ENCODE measurements at places on chromosomes 6 and 20.
A peak's percentile ranks its signal among the peaks of the same experiment; 100 is the strongest.

GRCh38 chr20:63894358-63895201 is at the start of gene DNAJC5:
DNAJC5 (plus strand) TSS chr20:63895126; CDS start chr20:63928346, 33,220 bp downstream.
- peak; percentile 100 for DNase-seq

DNA sequence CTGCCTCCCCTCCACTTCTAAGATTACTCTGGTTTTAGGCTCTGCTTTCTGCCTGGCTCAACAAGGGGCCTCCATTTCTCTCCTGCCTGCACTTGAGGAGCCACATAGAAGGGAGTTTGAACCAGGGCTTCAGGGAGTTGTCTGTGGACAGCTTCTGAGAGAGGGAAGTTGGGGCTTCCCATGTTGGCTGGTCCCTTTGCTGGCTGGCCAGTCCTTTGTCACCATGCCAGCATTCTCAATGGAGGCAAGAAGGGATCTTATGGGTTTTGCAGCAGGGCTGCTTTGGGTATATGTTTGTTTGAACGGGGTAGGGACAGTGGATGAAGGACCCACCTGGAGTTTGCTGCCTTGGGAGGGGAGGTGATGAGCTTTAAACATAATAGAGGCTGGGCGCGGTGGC is 124.9 kb downstream of the CARMIL1 start:
- no peak for DNase-seq

GRCh38 chr6:96974516-96974915 is 50.0 kb downstream of the KLHL32 start:
- DNase-seq = no peak

GRCh38 chr20:7272512-7272911 is 505.0 kb downstream of the BMP2 start:
- DNase-seq = no peak

DNA sequence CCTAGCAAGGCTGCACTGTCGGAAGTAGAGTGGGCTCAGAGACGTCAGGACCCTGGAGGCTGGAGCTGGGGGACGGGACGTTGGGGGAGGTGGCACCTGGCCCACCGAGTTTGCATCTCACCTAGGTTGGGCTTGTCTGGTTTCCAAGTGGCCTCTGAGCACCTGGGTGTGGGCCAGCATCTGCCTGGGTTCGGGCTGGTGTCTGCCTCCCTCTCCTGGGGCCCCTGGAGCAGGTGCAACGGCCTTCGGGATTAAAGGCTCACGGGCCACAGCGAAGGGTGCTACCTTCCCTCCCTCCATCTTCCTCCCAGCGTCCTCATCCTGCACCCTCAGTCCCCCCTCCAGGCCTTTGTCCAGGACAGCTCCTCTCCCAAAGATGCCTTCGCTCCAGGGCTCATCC is 6.0 kb downstream of the HRH3 start:
- DNase-seq = no peak

DNA sequence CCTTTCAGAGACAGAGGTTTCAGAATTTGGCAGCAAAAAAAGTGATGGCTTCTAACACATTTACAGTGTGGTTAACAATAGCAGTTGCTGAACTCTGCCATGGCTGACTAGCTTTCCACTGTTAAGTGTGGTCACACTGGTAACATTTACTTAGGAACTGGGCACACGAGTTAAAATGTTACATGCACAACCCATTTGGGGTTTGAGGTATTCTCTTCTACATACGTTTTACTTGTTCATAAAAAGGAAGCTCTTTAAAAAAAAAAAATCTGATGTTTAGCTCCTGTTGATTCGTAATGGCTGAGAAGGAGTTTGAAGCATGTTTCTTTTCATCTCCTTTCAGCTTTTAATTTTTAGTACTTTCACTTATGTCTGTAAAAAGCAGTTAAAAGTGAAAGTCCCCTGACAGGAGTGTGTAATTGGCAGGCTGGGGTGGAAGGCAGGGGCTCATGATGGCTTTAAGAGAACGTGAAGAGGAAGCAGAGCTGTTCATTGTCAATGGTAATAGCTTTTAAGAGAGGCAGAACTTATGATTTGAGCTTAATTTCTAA is 245.9 kb downstream of the FARS2 start:
- no peak for DNase-seq

DNA sequence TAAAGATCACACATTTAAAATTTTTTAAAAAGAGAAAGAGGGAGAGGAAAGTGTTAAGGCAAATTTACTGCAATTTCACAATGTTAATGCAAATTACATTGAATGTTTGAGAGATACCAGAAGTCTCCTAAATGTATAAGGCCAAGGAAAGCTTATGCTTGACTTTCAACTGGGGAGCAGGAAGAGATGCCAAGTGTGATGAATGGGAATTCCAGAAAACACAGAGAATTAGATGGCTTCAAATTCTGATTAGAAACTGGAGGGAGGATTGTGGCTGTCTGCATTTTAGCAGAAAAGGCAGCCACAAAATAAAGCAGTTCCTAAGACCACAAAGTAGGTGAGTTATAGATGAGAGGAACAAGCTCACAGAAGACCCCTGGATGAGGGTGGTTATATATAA is 328.3 kb upstream of the CITED2 start:
- no peak for DNase-seq

DNA sequence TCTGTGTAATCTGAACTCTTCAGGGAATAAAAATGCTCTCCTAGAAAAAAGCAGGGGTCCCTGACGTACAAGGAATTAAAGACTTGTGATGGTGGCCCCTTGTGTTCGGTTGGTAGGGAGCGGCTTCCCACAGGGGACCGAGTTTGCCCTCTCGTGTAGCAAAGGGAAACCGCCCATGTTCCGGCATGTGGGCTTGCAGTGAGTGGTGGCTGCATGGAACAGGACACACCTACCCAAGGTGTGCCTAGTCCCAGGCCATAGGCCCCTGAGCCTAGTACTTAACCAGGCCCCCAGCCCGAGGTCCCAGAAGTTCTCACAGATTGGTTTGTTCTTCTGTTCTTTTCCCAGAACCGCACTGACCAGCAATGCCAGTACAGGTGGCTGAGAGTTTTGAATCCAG is 15.5 kb downstream of the MYBL2 start:
- peak; percentile 21 for DNase-seq

GRCh38 chr20:38573413-38573812 is 7.6 kb upstream of the ADIG start:
- DNase-seq = no peak

DNA sequence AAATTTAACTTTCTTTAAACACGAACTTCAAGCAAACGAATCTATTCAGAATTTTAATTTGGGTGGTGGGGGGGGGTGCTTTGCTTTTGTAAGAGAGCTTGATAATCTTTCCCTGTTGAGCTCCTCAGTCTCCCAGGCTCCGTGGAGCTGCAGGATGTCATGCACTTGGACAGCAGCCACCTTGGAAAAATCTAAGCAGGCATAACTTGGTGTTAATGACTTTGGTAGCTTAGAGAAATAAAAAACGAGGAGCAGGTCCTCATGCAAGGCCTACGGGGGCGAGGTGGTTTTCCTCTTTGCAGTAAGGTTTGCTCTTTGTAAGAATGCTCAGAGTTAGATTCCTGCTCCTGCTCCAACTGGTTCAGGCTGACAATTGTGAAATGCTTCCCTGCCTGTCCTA is 102.3 kb downstream of the EDN1 start:
- DNase-seq = no peak

DNA sequence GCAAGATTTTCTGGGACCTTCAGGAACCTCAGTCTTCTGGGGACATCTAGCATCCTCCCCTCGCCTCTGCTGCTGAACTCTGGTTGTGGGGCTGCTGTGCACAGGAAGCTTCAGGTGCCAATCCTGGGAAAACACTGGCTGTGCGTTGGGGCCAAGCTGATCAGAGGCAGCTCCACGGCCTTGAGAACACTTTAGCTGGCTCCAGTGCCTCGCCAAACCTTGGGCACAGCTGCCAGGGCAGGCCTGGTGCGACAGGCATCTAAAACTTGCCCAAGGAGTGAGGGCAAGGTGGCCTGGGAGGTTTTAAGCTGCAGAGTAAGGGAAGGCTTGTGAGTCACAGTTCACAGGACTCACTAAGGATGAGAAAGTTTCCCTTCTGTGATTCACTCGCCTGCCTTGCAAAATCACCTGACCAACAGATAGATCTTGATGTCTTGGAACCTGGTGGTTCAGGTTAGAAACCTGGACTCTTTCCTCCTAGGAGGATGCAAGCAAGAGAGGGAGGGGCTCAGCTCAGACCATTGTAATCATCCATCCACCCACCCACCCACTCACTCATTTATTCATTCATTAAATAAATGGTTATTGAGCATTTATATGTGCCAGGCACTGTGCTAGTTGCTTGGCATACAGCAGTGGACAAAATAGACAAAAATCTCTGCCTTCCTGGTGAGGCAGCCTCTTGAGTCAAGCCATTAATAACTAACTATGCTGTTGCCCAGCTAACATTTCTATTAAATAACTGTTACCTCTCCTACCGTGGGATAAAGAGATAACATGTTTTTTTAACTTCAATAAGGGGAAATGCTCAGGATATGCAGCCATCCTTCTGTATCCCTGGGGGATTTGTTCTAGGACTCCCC is 2.5 kb upstream of the SPATS1 start:
- no peak for DNase-seq

DNA sequence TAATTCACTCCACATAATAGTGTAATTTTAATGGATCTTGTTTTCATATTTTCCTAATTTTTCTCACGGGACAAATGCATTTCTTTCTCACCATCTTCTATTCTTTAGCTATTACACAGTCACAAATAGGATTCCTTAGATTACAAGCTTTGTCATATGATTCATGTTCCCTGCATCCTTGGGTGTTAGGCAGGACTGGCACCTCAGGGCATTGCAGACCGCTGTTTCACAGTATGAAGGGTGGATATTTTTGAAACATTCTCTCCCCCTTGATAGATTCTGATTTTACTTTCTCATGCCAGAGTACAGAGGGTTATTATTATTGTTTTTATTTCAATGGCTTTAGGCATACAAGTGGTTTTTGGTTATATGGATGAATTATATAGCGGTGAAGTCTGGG is 602.5 kb downstream of the PHF3 start:
- no peak for DNase-seq

- DNase-seq = no peak
Measured at GRCh38 chr20:33858666-33859065, 47.5 kb downstream of the CHMP4B start.

DNA sequence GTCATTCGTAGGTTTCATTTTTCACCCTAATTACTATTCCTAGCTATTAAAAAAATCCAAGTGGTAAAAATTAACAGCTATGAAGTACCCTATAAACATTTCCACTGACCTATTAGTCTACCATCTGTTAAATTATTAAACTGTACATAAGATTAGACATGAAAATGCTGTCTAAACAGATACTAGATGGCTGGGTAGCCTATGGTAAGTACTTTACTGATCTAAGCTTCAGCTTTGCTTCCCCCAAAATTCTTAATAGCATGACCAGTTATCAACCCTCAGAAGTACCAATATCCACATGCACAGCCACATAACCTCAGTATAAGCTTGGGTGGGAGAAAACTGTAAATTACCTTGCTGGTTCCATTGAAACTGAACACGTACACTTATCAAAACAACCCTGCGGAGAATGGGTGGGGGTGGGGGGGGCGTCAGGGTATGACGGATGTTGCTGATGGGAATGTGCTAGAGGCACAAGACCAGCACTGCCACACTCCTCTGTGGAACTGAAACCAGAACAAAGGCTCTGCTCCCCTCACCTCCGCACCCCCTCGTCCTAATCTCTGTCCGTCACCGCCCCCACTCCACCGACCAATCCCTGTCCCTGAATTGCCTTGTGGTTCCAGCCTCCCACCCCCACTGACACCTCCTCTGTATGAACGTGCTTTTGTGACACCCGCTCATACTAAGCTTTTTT is 45.3 kb downstream of the B4GALT5 start:
- DNase-seq = no peak

GRCh38 chr20:51190783-51191180 is 167.9 kb upstream of the KCNG1 start:
- DNase-seq = no peak

GRCh38 chr20:62925420-62926228 is 681 bp downstream of the DIDO1 start:
- DNase-seq = no peak

DNA sequence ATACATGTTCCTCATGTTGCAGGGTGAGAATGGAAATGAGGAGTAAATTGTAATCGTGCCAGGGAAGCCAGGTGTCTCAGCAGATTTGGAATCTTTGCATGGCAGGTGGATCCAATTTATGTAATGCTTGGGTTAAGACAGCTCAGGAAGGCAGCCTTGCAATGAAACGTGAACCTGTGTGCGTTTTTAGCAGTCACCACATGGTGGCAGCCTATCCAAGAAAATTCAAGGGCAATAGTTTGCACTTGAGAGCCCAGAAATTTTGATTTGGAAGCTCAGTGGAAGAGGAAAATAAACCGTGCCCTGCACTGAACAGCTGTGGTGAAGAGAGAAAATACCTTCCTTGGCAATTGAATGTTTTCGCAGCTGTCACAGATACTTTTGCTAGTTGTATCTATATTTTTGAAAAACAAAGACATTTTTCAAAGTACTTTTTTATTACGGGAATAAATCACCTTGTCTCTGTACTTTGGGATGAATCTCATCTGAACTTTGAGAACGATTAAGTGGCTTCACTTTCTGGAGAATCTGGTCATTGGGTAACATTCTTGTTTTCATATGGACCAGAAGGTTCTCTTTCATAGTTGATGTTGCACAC is 26.5 kb downstream of the MTHFD1L start:
- no peak for DNase-seq

DNA sequence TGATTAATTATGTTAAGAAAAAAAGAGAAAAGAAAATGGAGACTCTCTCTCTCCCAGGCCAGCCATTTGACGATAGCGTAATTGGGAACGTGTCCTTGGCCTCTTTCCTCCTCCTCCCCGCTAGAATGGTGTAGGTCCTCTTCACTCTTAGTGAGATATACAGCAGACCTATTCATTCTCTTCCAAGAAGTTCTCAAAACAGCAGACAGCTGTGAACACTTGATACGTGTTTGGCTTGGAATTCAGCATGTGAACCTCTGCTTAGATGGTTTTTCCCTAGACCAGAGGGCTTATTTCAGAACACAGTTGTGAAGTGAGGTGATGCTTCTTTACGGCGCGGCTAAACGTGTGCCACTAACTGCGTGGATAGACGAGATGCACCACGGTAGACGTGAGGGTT is 32.6 kb upstream of the TULP4 start:
- DNase-seq = no peak

DNA sequence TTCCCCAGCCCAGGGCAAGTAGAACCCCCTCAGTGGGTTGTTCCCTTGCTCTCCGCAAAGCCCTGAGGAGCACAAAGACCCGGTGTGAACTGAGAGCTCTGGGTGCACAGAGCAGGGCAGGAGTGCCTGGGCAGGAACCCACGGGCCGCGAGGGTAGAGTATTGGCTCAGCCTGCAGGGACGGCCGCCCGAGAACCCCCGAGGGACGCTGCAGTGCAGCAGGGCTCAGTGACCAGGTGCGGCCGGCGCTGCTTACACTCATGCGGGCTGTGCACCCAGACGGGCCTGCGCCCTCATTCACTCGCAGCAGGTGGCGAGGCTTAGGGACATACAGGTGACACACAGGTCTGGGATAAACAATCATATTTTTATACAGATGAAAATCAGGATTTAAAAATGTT is 51.9 kb upstream of the PDE10A start:
- DNase-seq = no peak

DNA sequence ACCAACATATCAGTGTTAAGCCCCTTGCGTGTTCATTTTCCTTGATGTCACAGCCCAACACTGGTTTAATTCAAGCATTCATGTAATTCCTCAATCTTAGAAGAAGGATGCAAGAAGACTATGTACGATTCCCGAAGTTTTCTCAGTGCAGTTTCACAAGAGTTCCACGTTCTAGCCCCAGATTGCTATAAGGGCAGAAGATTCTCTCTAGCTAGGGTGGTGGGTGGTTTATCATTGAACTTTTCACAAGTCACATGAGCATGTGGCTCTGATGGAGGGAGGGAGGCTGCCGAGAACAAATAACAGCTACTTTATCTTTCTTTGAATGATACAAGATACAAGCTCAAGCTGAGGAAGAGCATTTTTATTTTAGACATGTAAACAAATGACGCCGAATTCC is 71.9 kb upstream of the NHSL1 start:
- no peak for DNase-seq

All from GM12891 (cell line).